Right atrium auricular region (tissue), 2 donors: ENCODE measurements at places on chromosomes 5 and 9.

GRCh38 chr9:112380825-112381221, 915 bp downstream of the HSDL2 start:
- DNase-seq = no peak

DNA sequence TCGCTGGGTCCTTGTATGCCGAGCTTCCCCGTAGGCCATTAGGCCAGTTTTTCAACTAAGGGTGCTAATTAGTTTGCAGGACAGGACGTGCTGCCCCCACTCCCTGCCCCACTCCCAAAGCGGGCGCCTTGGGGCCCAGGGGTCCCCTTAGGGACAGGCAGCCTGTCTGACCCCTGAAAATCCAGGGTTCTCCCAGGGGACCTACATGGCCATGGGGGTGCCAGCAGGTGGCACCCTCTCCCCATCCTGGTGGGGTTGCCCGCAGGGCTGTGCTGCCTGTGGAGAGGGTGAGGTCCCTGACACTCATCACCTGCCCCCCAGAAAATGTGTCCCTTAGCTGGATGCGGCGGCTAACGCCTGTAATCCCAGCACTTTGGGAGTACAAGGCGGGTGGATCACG, 8.5 kb upstream of the CCDC187 start:
- no peak for DNase-seq

DNA sequence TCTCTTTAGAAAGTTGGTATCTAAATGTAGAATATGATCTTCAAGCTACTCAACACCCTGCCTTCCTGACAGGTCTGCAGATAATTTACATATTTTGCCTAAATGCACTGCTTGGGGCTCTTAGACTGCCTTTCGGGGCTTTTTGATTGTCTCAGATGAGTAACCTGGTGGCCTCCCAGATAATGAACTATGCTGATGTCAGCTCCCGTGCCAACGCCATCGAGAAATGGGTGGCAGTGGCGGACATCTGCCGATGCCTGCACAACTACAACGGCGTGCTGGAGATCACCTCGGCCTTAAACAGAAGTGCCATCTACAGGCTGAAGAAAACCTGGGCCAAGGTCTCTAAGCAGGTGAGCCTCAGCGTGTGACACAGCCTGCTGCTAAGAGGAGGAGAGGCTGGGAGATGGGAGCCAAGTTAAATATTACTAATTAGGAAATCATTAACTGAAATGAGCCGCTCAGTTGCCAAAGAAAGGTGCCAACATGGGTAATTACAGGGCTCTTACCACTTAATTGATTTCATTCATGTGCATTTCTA, 20.8 kb upstream of the CKMT2 start:
- no peak for DNase-seq

- no peak for DNase-seq
Measured at GRCh38 chr9:14096258-14096922, 217.6 kb downstream of the NFIB start.

DNA sequence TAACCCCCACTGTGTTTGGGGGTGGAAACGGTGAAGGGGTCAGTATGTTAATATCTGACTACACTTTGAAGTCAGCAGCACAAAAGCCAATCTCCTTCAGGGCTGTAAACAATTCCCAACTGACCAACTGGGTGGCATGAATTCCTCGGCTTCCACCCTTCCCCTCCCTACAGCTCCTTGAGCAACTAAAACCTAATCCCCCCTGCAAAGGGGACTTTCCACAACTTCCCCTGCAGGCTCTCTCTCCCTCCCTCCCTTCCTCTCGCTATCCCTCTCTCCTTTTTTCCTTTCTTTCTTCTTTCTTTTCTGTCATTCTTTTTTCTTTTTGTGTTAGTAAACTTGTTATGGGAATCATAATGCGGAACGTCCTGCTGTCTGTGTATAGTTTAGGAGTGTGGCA, 65.1 kb upstream of the PTCH1 start:
- no peak for DNase-seq

DNA sequence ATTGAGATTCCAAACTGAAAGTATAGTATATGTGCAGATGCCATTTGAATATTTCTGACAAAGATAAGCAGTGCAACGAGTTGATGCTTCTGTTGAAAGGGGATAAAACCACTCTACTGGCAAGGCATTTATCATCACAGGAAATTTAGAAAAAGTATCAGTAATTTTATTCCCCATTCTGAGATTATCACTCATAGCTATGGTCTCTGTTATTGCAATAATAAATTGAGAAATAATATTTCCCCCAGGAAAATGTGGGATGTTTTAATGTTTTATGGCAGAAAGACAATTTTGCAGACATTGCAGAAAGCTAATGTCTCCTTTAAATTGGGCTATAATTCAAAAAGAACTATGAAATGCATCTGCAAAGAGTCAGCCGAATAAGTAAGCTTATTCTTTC, 1612.7 kb upstream of the ACO1 start:
- no peak for DNase-seq

DNA sequence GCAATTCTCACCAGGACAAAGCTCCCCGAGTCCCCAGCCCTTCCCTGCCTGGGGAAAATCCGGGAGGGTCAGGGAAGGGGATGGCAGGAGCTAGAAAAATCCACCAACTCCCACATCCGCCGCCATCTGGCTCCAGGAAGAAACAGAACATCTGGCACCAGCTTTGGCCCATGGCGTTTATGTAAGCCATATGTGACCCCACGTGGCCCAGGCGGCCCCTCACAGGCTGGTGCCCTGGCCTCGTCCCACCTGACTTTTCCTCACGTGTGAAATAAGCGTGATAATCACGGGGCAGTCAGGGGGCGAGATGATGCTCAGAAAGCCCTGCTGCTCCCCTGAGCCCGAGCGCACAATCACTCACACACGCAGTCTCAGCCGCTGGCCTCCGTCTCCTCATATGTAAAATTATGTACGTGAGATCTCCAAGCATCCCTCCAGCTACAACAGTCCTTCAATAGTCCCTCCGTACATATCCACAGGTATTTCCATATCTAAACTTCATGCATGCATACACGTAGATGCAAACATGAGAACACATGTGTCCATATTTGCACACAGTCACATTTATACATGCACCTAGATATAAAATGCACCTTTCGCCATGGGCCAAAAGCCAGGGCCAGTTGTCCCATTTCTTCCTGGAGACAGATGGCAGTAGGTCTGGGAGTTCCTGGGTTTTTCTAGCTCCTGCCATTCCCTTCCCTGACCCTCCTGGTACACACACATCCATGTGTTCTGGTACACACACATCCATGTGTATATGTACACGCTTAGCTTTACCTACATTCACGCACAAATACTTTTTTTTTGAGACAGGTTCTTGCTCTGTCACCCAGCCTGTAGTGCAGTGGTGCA, 28.9 kb downstream of the PLPP7 start:
- no peak for DNase-seq

- no peak for DNase-seq
Measured at GRCh38 chr5:78887384-78888118, 97.6 kb downstream of the ARSB start.

DNA sequence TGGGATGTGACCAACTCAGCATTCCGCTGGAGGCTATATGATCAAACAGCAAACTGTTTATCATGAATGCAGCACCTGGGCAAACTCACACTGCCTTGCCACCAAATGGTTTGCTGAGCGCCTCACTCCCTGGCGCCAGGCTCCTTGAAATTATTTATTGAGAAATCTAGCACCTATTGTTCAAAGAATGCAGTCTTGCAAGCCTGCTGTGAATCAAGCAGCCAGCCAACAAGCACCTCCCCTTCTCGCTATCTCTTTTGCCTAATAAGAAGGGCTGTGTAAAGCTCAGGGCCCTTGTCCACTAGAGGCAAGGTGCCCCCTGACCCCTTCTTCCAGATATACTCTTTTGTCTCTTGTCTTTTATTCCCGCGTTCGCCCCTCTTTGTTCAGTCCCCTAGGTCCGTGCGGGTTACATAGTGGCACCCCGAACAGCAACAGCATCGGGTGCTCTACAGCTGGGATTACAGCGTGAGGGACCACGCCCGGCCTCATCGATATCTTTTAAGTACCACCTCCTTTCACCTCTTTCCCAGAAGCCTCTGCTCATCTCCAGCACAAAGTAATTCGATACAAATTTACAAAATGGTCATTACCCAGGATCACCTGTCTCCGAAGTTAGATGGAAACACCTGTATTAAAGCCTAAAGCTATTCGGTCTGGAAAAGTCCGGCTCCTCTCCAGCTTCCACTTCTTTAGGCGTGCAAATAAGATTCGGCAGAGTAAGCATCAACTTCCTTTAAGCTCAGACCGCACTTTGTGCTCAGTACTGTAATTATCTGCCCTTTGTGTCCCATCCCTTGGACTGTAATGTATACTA, 896 bp downstream of the RIGI start:
- DNase-seq = no peak

- DNase-seq = no peak
Measured at GRCh38 chr9:128946571-128947276, 679 bp downstream of the DOLK start.

- no peak for DNase-seq
Measured at GRCh38 chr9:18568973-18569372, 95.0 kb downstream of the ADAMTSL1 start.

DNA sequence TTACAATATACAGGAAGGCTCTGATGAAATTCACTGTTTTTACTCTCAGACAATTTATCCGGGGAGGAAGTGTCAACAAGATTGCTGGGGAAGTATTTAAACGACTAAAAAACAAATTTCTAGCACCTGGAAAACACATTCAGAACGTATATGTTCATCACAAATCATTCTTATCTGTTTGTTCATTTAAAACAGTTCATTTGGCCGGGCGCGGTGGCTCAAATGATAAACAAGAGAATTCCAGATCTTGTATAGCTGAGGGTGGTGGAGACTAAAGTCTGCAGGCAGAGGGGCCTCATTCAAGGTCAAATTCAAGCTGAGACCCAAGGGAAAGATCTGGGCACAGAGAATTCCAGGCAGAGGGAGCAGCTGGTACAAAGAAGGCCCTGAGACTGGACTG, 90.0 kb downstream of the STK10 start:
- no peak for DNase-seq

- no peak for DNase-seq
Measured at GRCh38 chr5:40405230-40405629, 274.5 kb upstream of the PTGER4 start.

DNA sequence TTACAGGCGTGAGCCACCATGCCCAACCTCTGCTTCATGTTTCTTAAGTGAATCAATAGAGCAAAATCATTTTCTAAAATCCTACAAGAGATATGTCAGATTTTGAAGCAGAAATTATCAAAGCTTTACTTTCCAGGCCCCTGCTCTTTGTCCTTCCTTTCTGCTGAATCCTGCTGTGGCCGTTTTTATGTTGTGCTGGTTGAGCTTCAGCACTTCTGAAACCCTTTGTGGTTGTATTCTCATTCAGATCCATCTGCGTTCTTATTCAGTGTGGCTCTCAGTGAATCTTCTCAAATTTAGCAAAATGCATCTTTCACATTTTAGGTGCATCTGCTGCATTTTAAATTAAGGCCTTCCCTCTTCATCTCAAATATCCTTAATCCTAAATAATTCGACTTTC, 26.0 kb downstream of the JMY start:
- DNase-seq = no peak

DNA sequence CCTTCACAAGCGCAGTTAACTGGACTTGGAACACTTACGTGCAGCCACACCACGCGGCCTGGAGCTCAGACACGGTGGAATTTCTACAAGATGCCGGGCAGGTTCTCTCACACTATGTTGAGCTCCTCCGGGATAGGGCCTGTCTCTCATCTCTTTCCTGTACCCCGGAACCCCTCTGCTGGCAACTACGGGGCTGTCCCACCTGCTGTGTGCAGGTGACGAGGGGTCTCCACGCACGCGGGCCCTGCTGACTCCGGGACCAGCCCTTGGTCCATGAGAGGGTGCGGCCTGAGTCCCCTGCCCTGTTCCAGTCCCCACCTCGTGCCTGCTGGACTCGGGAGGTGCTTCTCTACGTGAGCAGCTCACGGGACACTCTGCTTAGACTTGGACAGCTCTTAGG, 40.1 kb downstream of the SLC6A3 start:
- no peak for DNase-seq

GRCh38 chr5:173903396-173904140, 15.4 kb downstream of the CPEB4 start:
- no peak for DNase-seq

- no peak for DNase-seq
Measured at GRCh38 chr5:55982957-55983381, 11.8 kb downstream of the IL6ST start.

- no peak for DNase-seq
Measured at GRCh38 chr9:76562511-76562911, 103.5 kb downstream of the GCNT1 start.

- DNase-seq = no peak
Measured at GRCh38 chr5:72607381-72607780, 100.2 kb upstream of the ZNF366 start.

- no peak for DNase-seq
Measured at GRCh38 chr5:148840531-148840930, 14.1 kb downstream of the ADRB2 start.

DNA sequence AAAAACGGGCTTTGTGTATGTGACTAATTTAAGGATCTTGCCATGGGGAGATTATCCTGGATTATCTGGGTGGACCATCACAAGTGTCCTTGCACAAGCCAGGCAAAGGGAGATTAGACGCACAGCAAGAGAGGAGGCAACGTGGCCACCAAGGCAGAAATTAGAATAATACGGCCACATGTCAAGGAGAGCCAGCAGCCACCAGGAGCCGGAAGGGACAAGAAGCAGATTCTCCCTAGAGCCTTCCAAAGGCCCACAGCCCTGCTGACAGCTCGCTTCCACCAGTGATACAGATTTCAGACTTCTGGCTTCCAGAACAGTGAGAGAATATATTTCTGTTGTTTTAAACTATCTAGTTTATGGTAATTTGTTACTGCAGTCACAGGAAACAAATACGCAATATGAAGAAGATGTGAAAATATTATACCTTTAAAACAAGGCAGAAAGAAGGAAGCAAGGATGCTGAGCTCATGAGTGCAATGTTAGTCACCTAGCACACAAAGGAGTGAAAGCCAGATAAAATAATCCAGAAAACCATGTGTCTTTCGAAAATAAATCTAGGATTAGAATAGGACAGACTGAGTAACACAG, 28.7 kb upstream of the F2RL1 start:
- no peak for DNase-seq

DNA sequence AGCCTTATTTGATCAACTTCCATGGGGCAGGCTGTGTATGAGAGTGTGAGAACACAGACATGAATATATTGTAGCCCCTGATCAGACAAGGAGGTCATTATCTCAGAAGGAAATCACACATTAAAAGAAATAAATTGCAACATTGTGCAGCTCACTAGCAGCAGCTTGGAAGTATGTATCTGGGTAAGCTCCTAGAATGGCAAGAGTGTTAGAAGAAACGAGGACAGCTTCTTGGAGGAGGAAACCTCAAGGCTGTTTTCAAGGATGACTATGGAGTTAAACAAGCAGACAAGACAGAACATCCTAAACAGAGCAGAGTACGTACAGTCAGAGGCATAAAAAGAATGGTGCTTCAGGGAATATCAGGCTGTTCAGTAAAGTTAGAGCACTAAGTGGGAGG, 511.0 kb downstream of the SLCO4C1 start:
- DNase-seq = no peak

- DNase-seq = no peak
Measured at GRCh38 chr5:59152701-59153245, 569.9 kb downstream of the RAB3C start.

DNA sequence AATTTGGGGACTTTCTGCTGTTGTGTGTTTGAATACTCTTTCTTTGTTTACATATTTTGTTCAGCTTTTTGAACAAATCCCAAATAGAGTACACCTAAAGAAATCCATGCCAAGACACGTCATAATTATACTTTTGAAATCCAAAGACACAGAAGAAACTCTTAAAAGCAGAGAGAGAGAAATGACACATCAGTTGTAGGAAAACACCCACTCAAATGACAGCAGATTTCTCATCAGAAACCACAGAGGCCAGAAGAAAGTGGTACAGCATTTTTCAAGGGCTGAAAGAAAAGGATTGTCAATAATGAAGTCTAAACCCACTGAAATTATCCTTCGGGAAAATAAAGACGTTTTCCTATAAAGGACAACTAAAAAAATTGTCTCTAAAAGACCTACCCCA, 378.6 kb downstream of the GADD45G start:
- DNase-seq = no peak
